ENCODE measurements at places on chromosomes 6 and 20.

GRCh38 chr20:40563296-40563950, 125.6 kb downstream of the MAFB start:
- no peak for DNase-seq

GRCh38 chr6:106561686-106562405, 67.5 kb downstream of the RTN4IP1 start:
- no peak for DNase-seq

GRCh38 chr6:42571611-42572342, 7.9 kb downstream of the UBR2 start:
- no peak for DNase-seq

- peak; percentile 37 for DNase-seq
Observed at GRCh38 chr6:147285087-147285855, 81.1 kb downstream of the STXBP5 start.

DNA sequence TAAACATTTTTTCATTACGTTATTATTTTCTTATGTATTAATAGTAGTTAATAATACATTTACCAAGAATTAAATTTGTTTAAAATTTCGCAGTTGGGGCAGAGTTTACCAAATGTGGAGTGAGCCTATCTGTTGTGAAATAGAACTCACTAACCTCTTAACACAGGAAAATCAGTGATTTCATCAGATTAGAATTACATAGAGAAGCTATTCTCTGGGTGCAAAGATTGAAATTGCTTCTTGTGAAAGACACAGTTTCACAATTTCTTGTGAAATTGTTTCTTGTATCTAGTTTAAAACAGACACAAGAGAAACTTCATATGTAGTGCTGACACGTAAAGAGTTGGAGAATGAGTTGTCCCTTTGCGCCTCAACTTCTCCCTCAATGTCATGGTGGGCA, 69.4 kb upstream of the PRL start:
- DNase-seq: no peak

- no peak for DNase-seq
Observed at GRCh38 chr6:15145821-15146220, 100.0 kb upstream of the JARID2 start.

DNA sequence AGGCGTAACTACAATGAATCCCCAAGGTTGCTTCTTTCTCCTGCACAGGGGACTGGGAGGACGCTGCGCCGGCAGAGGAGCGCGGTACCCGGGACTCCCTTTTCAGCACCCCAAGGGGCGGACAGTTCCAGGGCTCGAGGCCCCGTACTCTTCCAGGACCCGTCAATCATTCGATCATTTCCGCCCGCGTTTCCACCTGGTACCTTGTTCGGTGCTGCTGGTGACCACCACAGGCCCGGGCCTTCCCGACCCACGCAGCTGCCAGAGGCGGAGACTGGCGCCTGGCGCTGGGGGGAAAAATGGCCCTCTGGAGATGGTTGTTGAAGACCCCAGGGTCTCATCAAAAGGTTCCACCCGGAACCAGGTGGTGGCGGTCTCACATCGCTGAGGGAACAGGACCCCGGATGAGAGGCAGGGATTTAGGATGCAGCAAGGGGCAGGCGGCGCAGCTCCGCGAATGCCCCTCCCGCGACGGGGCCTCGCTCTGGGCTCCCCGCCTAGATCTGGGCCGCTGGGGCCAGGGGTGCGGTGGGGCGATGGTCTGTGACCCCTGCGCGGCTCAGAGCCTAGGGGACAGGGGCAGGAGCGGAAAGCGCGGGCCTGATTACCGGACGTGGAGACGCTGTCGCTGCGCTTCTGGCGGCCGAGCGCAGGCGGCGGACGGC, 744 bp downstream of the VSX1 start:
- DNase-seq: no peak

- no peak for DNase-seq
Observed at GRCh38 chr6:33419580-33420490, at the start of gene SYNGAP1. Gene SYNGAP1 (plus strand): TSS chr6:33420065. CDS start chr6:33420265, 200 bp downstream.

DNA sequence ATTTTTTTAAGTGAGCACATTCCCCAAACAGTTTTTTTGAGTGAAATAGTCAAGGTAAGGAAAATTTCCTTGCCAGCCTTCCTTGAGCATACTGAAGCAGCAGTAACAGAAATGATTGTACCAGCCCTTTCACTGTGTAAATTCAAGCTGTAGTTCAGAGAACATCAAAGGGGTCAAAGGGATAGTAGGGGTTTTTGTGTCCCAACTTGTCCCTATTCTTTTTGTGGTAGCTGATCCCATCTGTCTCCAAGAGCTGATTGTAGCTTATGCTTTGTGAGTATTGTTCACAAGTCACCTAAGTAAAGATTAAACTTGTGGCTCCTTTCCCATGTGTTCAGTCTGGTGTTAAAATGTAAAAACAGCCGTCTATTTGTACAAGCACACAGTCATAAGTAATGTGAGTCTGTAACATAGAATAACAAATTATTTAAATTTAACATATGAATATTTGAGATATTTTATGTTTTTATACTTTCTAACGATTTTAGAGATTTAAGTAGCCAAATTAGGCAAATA, 185.0 kb downstream of the CENPW start:
- no peak for DNase-seq

GRCh38 chr6:46217671-46218131, 46.9 kb upstream of the ENPP5 start:
- no peak for DNase-seq

DNA sequence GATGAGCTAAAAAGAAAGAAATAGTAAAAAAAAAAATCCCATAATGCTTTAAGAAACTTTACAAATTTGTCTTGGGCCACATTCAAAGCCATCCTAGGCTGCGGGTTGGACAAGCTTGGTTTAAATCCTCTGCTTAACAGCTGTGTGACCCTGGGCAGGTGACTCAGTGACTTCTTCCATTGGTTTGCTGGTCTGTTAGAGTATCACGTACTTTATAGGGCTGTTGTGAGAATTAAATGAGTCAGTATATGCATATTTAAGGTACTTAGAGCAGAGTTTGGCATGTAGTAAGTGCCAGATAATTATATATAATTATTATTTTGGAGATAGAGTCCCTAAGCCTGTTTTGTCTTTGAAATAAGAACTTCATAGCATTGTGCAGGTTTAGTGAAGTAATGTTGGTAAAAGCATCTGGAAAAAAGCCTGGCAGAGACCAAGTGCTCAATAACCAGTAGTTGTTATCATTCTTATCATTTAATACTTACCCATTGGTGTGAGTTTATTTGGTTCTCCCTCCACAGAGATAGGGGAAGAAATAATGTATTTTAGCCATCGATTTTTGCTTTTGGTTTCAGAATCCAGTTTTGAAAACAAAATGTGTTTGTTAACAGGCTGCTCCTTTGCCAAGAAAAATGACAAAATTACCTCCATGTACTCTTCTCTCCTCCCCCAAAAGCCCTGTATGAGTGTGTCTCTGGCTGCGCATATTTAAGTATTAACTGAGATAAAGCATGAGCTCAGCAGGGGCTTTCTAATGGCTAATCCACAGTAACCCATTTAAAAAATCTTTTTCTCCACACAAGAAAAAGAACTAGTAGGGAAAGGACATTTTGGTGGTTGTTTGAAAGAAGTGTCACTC, 67.2 kb downstream of the FOXO3 start:
- DNase-seq: no peak

DNA sequence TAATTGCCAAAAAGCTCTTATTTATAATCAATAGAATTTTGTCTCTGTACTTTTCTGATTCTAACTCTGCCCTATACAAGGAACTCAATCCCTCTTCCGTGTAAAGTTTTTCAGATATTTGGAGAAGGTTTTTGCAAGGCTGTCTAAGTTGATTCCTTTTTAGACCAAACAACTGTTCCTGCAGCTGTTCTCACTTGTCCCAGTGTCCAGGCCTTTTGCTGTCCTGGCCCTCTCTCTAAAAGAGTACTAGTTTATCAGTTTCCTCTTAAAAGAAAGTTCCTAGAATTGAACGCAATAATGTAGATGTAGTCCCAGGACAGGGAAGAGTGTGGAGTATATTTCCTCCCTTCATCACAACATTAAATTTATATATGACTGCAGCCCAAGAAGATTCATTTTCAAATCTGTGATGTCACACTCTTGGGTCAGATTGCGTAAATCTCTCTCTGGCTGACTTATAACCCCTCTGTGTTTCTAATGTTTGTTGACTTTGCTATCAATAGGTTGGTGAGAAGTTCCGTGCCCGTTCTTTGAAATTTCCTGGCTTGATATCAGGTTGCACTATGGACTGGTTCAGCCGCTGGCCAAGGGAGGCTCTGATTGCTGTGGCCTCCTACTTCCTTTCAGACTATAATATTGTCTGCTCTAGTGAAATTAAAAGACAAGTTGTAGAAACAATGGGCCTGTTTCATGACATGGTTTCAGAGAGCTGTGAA, 139.4 kb upstream of the GLP1R start:
- DNase-seq: no peak

- peak; percentile 17 for DNase-seq
Observed at GRCh38 chr6:83867527-83868161, 8.2 kb downstream of the CYB5R4 start.

- DNase-seq: no peak
Observed at GRCh38 chr6:153595903-153596302, 443.1 kb upstream of the OPRM1 start.

GRCh38 chr6:28978959-28979561, 26.1 kb downstream of the ZNF311 start:
- no peak for DNase-seq

GRCh38 chr20:39433466-39433865, 471.3 kb downstream of the DHX35 start:
- DNase-seq: no peak

GRCh38 chr20:42979720-42980119, 210.0 kb downstream of the PTPRT start:
- DNase-seq: no peak

GRCh38 chr6:32792901-32793435, 23.8 kb downstream of the HLA-DOB start:
- DNase-seq: no peak

GRCh38 chr6:15426901-15427300, 181.0 kb downstream of the JARID2 start:
- no peak for DNase-seq

GRCh38 chr20:23114018-23114417, 27.9 kb upstream of the CD93 start:
- no peak for DNase-seq

GRCh38 chr20:51985013-51985415, 182.7 kb upstream of the SALL4 start:
- no peak for DNase-seq

DNA sequence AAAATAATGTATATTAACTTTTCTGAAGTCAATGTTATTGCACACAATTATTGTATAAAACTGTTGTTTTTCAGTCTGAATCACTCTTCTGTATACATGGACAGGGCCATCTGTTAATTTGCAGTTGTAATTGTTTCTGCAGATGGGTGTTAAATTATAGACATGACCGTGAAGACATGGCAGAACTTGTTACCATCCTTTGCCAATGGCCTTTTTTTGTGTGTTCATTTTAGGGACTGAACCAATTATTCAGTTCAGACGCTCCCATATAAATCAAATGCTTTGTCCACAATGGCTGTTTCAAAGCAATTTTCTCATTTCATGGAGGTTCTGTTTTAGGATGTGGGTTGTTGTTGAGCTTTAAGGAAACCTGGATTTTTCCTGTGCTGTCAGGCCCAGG, 533.7 kb downstream of the DOK5 start:
- no peak for DNase-seq

- DNase-seq: no peak
Observed at GRCh38 chr6:117034971-117035370, 157.9 kb downstream of the RFX6 start.

DNA sequence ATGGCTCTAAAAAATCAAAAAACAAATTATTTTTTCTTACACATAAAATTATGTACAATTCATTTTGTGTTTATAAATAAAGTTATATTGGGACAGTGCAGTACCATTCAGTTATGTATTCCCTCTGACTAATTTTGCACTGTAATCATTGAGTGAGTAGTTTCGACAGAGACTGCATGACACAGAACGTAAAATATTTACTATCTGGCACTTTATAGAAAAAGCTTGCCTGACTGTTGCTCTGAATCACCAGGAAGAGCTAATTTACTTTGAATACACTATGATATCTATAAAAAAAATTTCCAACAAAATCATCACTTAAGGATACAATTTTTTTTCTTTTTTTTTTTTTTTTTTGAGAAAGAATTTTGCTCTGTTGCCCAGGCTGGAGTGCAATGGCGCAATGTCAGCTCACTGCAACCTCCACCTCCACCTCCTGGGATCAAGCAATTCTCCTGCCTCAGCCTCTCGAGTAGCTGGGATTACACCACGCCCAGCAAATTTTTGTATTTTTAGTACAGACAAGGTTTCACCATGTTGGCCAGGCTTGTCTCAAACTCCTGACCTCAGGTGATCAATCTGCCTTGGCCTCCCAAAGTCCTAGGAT, 11.0 kb upstream of the KHDC1L start:
- DNase-seq: no peak

GRCh38 chr20:40766790-40767614, 78.0 kb upstream of the MAFB start:
- no peak for DNase-seq

- DNase-seq: peak; percentile 60
Observed at GRCh38 chr20:32967961-32968457, 36.2 kb downstream of the SUN5 start.

DNA sequence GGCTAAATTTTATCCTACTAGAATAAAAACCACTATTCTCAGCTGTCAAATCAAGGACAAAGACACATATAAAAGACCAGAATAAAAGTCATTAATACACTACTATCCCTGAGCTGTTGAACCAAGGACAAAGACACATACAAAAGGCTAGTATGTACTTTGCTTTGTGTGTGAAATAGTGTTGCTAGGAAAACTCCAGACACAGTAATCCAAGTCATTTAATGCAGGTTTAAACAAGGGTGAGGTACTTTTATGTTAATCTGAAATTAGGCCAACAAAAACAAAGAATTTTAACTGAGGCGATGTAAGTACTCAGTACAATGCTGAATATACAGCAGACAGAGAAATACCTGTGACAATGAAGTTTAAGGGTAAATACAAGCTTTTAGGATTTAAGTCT, 18.9 kb downstream of the GCLC start:
- DNase-seq: no peak

GRCh38 chr6:352896-353470, 38.6 kb upstream of the IRF4 start:
- DNase-seq: no peak

- no peak for DNase-seq
Observed at GRCh38 chr6:137272403-137272802, 53.2 kb upstream of the IFNGR1 start.

DNA sequence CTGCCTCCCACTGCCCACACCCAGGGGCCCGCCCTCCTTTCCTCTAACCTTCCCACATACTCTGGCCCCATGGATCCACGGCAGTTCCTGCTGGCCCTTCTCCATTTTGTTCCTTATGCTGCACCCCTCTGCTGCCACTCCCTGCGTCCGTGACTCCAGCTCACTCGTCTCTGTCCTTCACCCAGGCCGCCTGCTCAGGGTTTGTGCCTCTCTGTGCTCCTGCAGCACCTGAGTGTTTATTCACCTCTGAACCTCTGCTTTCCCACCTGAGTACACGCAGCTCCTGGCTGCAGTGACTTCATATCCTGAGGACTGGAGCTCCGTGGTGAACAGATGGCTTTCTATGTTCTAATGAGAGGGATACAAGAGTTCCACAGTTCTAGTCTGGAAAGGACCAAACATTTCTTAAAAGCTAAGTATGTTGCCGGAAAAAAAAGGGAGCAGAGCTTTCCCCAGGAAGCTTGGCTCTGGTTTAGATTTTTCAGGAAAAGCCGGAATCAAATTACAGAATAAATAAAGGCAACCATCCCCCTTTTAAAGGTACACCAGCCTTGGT, 1.5 kb upstream of the GNRH2 start:
- no peak for DNase-seq

Data from CD4-positive, alpha-beta T cell treated with Interleukin-2 at 100 ng/mL for 4 hours (primary cell).